ENCODE measurements at places on chromosomes 1 and 21.

DNA sequence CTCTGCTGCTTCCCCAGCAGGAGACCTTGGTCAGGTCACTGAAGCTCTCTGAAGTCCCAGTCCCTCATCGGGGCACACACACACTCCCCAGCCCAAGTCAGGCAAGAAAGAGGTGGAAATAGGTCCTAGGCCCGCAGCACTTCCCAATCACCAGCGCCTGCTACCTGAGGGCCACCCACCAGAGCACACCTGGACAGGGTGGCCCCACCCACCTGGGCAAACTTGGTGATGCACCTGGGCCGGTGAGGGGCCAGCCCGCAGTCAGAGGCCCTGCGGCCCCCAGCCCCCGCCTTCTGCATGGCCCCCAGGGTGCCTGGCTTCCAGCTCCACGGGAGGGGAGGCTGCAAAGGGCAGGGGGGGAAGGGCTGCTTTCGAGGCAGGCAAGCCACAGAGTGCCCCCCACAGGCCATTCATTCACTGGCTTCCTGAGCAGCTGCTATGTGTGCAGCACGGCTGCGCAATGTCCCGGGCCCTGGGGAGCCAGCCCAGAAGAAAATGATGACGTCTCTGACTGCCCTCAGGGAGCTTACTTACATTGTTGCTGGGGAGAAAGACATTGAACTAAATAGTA lies 4.7 kb downstream of the SH2D5 start:
- DNase-seq: no peak

DNA sequence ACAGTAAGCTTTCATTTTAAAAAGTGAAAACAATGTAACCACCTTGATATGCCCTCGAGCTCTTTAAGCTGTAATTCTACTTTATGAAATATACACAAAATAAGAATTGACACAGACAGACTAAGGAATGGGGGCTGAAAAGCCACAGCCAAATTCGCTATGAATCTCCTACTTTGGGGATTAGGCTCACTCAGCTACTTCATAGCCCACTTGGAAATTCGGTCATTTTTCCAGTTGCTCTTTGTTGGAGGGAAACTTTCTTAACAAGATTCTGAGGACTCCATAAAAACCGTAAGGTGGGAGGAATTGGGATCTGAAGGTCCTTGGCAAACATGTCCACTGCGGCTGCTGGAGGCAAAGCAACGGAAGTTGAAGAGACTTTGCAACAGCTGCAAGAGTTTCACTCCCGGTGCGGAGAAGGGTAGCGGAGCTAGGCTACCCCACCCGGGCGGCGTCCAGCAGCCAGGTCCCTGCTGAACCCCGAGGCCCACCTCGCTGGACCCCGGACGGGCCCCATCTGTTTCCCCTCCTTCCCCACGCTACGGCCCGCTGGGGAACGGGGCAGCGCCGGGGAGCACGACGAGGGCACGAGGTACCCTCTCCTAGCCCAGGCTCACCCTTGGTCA lies 634 bp downstream of the MYCBP start:
- no peak for DNase-seq

- peak; percentile 73 for DNase-seq
Observed at GRCh38 chr1:204503122-204503912, 8.7 kb upstream of the PIK3C2B start.

GRCh38 chr21:27269644-27270043 lies 302.8 kb upstream of the ADAMTS5 start:
- DNase-seq: peak; percentile 89

DNA sequence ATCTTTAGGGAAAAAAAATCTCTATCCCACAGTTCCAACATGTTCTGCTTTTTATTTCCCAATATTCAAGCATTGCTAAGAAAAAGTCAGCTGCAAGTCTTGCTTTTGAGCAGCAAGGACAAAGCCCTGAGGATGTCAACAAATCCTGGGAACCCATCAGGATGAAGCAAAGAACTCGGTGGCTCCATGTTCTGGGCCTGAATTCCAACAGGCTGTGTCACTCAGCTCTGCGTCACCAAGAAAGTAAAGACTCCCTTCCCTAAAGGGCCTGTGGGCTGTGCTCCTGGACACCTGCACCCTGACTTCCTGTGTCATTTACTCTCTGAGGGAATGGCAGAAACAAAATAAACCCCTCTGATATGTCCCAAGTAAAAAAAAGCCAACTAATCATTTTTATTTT lies 95.5 kb downstream of the TIAM1 start:
- DNase-seq: no peak

DNA sequence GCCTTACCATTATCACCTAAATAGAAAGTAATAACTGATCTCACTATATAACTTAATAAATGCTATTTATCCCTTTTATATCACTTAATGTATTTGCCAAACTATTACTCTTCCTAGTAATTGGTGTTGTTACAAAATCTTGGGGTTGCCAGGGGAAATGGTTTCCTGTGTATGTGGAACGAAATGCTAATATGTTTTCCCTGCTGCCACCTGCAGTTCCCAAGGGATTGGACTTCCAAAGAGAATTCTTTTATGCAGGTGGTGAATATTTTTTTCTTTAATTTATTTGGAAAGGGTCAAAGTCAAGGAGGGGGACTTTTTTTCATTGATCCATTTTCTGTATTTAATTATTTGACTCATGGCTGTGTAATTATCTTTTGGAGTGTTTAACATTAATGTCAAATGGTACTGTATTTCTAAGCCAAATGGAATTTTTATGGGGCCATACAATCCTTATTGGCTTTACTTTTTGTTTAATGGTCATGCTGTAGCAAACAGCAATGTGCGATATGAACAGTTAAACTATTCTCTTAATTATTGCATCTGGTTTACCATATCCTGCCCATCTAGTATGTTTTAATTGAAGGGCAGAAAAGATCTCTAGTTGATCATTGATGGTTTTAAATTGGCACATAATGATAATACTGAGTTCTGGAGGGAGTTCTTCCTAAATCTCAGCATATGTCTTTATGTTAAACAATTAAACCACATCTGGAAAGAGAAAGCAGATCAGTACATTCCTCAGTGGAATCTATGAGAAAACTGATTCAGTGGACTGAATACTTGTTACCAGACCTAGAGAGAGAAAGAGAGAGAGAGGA lies 486.3 kb downstream of the TTLL7 start:
- no peak for DNase-seq

- DNase-seq: no peak
Observed at GRCh38 chr1:225520587-225521227, 92.9 kb upstream of the LBR start.

- peak; percentile 93 for DNase-seq
Observed at GRCh38 chr1:23522244-23522982, 8.6 kb downstream of the E2F2 start.

GRCh38 chr1:37574834-37575480 lies 18.2 kb downstream of the DNALI1 start:
- peak; percentile 38 for DNase-seq

DNA sequence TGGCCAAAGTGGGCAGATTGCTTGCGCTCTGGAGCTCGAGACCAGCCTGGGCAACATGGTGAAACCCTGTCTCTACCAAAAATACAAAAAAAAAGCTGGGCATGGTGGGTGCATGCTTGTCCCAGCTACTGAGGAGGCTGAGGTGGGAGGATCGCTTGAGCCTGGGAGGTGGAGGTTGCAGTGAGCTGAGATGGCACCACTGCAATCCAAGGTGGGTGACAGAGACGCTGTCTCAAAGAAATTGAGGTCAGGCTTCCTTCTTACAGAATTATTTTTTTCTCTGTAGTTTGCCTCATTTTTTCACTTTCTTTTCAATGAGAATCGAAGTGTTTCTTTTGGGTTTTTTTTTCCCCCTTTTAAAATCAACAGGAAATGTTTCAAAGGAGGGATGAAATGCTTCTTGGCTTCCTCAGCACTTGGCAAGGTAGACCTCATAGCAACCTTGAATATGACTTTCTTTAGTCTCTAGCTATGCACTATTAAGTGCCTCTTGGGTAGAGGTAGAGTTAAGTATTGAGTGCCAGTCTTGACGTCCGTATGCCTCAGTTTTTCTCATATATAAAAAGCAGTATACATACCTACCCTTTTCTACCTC lies 40.3 kb downstream of the MDM4 start:
- DNase-seq: no peak

Measured in MV-4-11 (cell line).